ENCODE measurements at places on chromosomes 7 and 10. TPM values are rescaled to one million over a fixed set of nuclear protein-coding genes. Genes with fewer than 3 reads are reported as not detected.
A peak's percentile ranks its signal among the peaks of the same experiment; 100 is the strongest.

DNA sequence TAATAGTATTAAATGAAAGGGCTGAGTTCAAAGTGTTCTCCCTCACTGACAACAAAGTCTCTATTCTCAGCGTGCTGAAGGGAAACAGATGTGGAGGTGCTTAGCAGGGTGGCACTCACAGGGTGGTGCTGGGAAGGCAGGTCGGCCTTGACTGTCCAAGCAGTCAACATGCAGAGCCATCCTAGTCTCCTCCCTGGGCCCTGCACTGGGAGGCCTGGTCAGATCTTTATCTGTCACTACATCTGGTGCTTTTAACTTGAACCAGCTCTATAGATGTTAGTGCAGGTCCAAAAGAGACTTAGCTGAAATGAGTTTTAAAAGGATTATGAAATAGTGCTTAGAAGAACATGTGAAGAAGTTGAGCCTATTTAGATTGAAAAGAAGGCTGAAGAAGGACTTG, 82.1 kb downstream of the AVL9 start:
- DNase-seq, result no peak

- DNase-seq, result no peak
Measured at GRCh38 chr10:130040817-130041330, 69.8 kb downstream of the C10orf143 start.

- no peak for DNase-seq
Measured at GRCh38 chr10:132328738-132329137, 3.3 kb upstream of the LRRC27 start.

- DNase-seq, result peak; percentile 40
Measured at GRCh38 chr10:103278862-103279298, 1.9 kb downstream of the INA start.

DNA sequence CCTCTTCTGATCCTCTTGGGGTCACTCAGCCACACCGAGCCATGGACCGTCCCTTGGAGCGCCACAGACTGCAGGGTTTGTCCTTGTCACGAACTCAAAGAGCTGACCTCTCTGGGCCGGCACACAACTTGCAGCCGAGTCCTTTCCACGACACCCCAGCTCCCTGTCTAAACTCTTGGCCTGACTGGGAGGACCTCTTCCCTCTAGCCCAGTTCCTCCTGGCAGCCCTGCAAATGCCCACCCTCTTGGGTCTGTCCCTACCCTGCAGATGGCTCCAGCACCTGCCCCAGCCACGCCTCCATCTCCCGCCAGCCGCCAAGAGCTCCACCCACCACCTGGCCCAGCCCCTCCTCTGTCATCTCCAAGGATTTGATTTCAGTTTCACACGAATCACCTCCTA, 339.2 kb downstream of the DNAJB6 start:
- DNase-seq, result no peak

The IMMP2L gene
- 9.9 TPM for total RNA-seq

Measured in endothelial cell of umbilical vein (primary cell).